ENCODE measurements at places on chromosomes 4 and X. TPM values are rescaled to one million over a fixed set of nuclear protein-coding genes. Genes with fewer than 3 reads are reported as not detected.

- DNase-seq = no peak
Observed at GRCh38 chr4:140710908-140711622, 45.1 kb downstream of the TBC1D9 start.

Gene YY2
- total RNA-seq = 0.30 TPM

Gene MGST2
- 17.0 TPM for total RNA-seq

DNA sequence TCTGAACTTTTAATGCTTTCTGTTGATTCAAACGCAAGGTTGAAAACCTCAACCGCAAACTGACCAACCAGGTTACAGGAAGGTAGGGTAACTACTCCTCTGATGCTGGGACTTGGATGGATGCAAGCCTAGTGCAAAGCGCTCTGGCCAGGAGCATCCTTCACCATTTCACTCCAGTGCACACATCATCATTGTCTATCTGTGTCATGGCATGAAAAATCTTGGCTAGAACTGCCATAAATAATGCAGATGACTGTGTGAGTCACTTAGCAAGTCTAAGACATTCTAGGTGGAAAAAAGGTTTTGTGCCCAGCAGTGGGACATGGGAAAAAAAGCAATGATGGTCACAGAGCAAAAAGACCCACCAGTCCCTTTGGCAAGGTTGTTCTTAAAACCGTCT, 10.9 kb downstream of the ADGRA3 start:
- no peak for DNase-seq

GRCh38 chr4:176367771-176368465, 48.2 kb downstream of the SPCS3 start:
- DNase-seq = no peak

DNA sequence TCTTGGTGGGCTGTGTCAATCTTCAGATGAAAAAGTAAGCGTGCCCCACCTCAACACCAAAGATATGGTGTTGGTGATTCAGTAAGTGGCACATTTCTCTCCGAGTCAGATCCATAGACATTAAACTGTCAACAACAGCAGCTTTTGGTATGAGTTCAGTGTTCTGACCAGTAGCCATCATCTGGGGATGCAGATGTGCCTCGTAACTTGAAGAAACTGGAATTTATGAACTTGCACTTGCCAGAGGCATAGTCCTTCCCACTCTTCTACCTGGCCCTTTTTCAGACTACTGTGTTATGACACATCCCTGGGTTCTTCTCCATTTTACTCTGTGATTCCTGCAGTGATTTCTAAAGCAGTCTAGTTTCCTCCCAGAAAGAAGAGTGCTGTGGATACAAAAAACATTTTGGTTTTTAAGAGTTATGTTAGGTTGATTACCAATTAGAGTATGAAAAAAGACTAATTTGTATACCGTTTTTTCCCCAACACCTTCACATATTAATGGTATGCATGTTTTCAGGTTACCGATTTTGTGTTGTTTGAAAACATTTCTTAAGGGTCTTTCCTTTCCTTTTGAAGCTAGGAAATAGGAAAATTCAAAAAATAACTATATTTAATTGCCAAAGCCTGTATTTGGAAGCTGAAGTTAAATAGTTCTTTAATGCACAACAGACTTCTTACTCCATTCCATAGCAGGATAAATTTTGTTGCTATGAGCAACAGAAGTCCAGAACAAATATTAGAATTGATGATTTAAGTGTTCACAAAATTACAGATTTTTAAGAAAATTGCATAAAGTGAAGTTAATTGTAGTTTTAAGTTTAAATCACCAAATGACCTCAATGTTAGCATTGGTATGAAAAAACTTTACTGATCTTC, 39.3 kb downstream of the NUDT6 start:
- DNase-seq = no peak

DNA sequence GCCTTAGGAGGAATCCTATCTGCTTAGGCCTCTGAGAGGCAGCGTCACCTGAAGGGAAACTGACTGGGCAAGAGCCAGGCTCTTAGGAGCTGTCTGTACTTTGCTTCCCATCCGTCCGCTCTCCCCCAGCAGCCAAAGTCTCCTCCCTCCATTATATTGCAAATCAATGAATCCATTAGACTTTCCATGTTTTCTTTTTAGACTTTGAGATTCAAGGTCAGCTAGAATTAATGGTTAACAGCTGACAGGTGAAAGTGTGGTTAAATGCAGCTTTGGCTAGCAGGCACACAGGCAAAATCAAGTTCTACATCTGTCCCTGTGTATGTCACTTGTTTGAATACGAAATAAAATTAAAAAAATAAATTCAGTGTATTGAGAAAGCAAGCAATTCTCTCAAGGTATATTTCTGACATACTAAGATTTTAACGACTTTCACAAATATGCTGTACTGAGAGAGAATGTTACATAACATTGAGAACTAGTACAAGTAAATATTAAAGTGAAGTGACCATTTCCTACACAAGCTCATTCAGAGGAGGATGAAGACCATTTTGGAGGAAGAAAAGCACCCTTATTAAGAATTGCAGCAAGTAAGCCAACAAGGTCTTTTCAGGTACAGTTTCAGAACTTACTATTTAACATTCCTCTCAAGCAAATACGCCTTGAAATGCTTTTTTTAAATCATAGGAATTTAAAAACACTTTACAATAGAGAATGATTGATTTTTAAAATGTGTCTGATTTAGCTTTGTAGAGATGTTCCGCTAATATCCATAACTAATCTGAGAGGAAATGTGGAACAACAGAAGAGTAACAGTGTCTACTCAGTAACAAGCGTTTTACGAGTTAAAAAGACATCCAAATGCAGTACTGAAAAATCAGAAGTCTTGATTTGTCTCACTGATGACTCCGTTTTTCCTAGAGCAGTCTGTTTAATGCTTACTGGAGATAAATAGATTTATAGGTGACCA, at the start of gene F11:
TSS of gene F11 (plus strand) at position 507 of the 970 bp plus-strand sequence. CDS start 948 bp downstream, outside the sequence.
- DNase-seq = peak; percentile 68

Gene CT55
- total RNA-seq = 0.10 TPM

Gene NLGN4X
- 58.6 TPM for total RNA-seq

DNA sequence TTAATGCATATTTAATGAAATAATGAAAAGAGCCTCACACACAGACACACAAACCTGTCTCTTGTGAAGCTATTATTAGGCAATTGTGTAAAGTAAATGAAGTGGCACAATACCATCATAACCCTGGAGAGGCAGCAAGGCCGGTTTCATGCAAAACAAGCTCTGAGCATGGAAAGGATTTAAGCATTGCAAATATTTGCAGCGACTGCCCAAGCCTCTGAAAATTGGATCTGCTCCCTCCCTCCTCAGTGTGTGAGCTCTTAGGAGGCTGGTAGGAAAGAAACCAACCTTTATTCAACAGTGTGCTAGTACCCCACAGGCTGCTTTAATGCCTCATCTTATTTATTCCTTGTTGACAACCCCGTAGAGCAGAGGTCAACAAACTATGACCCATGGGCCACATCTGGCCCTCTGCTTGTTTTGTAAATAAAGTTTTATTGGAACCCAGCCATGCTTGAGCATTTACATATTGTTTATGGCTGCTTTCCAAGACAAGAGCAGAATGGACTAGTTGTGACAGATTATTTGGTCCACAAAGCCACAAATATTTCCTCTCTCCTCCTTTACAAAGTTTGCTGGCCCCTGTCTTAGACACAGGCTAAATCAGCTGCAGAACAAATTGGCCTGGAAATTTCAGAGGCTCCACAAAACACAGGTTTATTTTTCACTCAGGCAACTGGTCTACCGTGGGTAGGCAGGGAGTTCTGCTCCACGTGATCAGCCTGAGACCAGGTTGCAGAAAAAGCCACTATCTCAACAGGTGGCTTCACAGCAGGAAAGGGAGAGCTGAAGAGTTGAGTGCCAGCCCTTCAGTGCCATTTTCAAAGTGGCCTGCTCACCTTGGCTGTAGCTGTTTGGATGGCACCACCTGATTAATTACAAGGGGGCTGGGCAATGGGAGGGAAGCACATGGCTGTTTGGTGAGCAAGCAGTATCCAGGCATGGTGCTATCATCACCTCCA, 16.8 kb downstream of the RS1 start:
- no peak for DNase-seq

Data from H7 (cell line).